ENCODE measurements at places on chromosomes 3 and 15.

GRCh38 chr3:189841473-189842205 is 210.4 kb downstream of the TP63 start:
- peak; percentile 68 for DNase-seq

DNA sequence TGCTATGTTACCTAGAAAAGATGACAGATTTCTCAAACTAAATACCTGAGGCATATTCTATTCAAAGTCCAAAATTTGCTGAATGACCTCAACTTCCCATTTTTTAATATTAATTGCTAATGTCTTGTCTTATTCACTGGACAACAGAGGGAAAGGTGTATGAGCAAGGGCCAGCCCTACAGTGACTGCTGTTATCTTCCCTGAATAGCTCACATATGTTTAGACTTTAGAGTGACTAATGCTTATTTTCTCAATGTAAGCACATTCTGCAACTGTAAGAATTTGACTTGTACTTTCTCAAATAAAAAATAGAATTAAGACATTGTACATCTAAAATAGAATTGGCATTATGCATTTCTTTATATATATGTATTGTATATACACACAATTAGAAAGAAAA is 26.5 kb upstream of the AADACL2 start:
- DNase-seq: no peak

- no peak for DNase-seq
Measured at GRCh38 chr15:43434446-43434845, 58.5 kb downstream of the TP53BP1 start.

DNA sequence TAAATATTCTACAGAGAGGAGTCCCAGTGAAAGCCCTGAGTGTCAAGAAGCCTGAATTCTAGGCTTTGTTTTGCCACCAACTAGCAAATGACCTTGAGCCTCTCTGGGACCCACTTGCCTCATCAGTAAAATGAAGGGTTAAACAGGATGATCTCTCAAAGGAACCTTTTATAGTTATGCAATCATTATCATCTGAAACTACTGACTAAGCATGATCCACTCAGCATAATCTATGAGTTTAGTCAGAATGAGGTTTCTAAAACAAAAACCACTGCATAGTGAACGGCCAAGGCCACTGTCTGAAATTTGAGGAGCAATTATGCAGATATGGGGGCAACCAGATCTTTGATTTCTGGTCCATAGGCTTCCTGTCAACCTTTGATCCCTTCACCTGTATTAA is 319.0 kb downstream of the MECOM start:
- DNase-seq: peak; percentile 2

DNA sequence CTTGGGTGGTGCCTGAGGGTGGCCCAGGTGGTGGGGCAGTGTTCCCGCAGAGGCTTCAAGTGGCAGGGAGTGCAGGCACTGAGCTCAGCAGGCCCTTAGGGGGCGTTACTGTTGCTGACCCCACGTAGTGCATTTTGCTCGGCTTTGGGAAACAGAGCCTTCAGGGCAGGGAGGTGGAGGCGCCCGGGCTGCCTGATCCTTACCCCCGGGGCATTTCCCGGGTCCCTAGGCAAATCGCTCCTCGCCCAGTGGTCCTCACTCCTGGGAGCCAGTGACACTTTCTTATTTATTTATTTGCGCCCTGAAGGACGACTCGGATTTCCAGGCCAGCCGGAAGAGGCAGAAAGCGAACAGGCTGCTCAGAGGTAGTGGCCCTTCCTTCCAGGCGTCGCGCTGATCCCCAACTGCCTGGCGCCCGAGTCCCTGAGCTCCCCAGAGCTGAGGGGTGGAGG is 10.1 kb upstream of the FOXB1 start:
- DNase-seq: no peak

GRCh38 chr3:184945886-184946625 is 134.1 kb downstream of the VPS8 start:
- no peak for DNase-seq

DNA sequence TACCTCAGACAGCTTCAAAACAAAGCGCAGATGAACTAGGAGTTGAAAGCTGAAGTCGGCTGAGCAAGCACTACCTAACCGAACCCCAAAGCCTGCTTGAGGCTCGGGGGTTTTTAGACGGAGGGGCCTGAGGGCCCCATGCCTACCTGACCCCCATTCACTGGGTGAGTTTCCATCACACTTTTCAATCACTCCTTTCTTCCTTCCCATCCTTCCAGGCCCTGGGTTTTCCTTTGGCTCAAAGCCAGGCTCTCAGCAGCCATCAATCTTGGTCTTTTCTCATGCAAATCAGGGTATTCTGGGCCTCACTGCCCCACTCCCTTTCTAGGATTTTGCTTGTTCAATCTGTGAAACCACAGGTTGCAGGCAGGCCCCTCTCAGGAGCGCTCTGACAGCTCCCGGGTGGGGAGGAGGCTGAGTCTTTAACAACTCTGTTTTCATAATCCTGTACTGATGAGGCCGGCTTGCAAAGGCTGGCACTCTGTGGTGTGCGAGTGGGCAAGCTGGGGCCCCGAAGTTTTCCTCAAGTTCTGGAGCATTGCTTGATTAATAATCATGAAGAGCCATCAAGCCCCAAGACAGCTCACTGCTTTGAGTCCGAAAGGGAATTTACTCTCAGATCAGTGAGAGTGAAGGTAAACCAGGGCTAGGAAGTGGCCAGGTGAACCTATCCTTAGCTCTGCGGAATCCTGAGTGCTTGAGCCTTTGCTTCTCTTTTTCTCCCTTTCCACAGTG is 97.6 kb downstream of the FRMD4B start:
- DNase-seq: no peak

DNA sequence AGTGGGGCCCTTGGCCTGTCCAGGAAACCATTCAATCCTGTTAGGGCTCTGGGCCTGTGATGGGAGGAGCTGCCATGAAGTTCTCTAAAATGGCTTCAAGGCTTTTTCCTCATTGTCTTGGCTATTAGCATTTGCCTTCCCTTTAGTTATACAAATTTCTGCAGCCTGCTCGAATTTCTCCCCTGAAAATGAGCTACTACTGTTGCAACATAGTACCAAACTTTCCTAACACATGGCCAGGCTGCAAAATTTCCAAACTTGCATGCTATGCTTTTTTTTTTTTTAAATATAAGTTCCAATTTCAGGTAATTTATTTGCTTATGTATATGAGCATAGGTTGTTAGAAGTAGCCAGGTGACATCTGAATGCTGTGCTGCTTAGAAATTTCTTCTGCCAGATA is 560.8 kb upstream of the TBL1XR1 start:
- DNase-seq: no peak

GRCh38 chr15:66724732-66725463 is 22.9 kb downstream of the SMAD6 start:
- no peak for DNase-seq

Measured in skeletal muscle cell (primary cell).